ENCODE measurements at places on chromosomes 3 and 15. TPM values are rescaled to one million over a fixed set of nuclear protein-coding genes. Genes with fewer than 3 reads are reported as not detected.

LMAN1L gene
- total RNA-seq = not detected

DPPA2 gene
- total RNA-seq = not detected

KLHL6 gene
- 5.1 TPM for total RNA-seq

CLRN1 gene
- total RNA-seq = not detected

EPM2AIP1 gene
- 15.7 TPM for total RNA-seq

UROC1 gene
- not detected for total RNA-seq

SMAD6 gene
- 11.9 TPM for total RNA-seq

A4GNT gene
- total RNA-seq = not detected

GABRR3 gene
- total RNA-seq = not detected

GRCh38 chr15:64009798-64010261 lies 36.5 kb downstream of the DAPK2 start:
- DNase-seq = no peak

DNA sequence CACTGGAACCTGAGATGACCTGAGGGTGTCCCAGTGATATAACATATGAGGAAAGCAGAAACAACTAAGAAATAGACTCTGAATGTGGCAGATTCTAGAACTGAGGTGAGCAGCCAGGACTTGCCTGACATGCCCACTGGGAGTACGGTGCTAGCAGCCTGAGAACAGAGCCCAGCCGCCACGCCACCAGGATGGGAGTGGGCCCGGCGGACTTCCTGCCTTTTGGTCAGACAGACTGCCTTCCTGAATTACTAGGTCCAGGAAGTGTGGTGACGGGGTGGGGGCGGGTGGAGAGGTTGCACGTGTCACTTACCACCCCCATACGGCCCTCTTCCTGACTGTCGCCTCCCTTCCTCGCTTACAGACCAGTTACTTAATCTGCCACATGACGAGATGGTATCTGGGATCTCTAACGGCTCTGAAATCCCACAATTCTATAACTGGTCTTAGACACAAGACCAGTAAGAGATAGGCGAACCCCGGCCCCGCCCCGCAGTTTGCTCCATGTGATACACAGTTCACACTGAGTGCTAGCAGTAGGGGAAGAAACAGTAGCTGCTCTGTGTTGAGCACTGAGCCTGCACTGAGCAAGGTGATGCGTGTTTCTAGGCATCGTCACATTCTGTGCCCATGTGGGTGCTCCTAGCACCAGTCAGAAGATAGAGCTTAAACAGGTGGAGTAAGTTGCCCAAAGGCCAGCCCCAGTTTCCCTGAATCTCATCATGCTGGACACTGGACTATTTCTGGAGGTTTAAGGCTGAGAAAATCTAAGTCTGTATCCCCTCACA lies 95.7 kb downstream of the CPN2 start:
- DNase-seq = peak; percentile 98

DNA sequence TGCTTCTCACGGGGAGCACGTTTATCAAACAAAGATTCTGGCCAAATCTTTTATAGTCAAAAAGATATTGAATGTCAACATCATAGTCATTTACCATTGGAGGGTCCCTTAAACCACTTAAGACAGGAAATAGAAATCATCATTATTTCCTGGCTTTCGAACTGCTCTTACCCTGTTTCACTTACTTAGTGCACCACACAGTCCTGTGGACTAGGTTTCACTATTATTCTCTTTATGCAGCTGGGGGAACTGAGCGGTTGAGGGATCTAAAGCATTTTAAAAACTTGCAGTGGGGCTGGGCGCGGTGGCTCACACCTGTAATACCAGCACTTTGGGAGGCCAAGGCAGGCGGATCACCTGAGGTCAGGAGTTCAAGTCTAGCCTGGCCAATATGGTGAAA lies 13.7 kb upstream of the TPRG1 start:
- DNase-seq = no peak

DNA sequence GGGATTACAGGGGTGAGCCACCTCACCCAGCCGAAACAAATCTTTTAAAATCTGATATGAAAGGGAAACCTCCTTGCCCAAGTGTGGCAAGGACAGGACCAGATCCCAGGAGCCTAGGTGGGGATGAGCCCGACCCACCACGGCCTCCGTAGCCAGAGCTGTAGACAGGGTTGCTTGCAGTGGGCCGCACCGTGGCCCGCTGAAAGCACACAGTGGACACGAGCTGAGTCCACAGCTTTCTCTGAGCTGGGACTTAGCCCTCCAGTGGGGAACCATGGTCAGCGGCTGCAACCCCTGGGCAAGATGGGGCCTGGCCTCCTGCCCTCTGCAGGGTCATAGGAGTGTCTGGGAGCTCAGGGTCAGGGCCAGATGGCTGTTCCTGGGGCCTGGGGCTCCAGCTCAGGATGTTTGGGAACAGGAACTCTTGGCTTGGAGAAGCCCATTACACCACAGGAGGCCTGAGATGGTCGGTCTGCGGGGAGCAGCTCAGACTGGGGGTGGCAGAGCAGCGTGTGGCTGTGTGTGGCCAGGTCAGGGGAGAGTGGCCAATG lies 24.7 kb downstream of the GP9 start:
- no peak for DNase-seq

DNA sequence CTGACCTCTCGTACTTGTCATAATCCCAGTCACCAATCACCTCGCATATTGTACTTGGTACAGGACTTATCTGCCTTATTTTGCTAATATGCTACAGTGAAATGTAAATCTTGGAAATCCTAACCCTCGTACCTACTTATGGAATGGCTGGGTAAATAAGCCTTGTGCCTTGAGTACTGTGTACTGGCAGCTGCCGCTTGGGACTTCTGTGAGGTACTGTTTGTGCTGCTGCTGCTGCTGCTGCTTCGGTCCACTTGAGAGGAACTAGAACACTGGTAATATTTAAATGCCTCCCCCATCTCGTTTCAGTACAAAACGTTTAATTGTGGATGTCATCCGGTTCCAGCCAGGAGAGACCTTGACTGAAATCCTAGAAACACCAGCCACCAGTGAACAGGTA lies 42.5 kb upstream of the CRTC3 start:
- no peak for DNase-seq

GRCh38 chr3:37853691-37854413 lies 7.8 kb upstream of the CTDSPL start:
- no peak for DNase-seq

DNA sequence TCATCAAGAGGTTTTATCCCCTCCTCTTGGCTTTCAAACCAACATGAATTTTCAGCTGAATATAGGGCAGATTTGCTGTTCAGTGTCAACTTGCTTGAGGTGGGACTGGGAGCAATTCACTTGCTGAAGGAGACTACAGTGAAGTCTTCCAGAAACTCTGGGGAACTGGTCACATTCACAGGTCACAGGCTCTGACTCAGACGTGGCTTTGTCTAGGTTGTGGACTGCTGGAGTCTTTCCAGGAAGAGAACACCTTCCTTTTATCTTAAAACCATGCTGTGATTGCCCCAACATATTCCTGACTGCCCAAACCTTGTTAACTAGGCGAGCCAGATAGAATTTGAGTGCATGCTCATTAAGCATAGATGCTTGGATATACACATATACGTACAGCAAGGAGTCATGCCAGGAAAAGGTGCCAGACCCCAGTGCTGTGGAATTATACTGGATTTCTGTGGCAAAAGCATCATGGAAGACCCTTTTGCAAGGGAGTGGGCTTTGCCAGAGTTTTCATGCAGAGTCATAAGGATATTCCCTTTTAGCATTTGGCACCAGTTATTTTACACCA lies 399.1 kb upstream of the TBL1XR1 start:
- peak; percentile 33 for DNase-seq

DNA sequence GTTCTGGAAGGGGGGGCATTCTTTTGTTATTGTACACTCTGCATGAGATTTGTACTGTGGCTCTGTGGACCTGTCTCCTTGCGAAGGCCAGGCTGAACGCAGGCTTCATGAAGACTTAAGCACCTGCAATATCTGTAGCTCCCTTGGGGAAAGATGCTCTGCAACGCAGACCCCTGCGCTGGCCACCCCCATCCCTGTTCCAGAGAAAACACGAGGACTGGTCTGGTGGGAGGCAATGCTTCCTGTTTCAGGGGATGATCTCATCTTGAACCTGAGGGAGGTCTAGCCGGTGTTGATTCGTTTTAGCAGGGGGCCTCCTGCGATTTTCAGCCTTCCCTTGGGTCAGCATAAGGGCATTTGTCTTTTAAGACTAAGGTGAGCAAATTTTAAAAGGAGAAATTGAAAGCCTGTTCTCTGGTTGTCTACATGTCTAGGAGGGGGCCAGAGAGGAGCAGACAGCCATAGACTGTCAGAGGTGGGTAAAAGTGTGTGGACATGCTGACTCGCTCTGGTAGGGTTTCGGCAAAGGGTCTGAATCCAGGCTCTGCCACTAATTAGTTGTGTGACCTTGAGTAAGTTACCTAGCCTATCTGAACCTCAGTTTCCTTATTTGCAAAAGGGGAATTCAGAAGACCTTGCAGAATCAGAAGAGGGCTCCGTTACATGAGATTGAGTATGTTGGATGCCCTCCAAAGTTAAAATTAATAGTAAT lies 80.9 kb upstream of the RASGRF1 start:
- no peak for DNase-seq

DNA sequence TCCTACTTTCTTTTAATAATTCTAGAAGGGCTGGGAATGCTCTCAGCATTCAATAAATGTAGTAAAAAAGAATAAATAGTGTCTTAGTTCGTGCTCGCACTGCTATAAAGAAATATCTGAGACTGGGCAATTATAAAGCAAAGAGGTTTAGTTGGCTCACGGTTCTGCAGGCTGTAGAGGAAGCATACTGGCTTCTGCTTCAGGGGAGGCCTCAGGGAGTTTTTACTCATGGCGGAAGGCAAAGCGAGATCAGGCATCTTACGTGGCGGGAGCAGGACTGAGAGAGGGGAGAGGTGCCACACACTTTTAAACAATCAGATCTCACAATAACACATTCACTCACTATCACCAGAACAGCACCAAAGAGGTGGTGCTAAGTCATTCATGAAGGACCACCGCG lies 103.0 kb upstream of the UBE2E2 start:
- peak; percentile 29 for DNase-seq

GRCh38 chr3:143532091-143532490 lies 316.2 kb downstream of the SLC9A9 start:
- DNase-seq = no peak

DNA sequence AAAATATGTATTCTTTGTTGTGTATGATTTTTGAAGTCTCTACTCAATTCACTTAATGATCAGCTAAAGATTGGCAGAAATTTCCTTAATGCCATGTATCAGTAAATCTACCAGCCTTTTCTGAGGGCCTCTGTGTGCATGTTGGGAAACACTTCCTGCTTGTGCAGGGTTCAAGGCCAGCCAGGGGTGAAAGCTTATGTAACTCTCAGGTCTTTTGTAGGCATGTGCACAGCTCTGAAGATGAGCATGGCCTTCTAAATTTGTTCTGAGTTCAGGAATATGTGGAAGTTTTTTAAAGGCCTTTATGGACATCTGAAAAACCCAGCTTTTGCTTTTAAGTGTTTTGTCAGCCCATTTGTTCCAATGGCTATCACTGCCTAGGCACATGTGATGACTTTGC lies 82.7 kb downstream of the ROBO1 start:
- DNase-seq = no peak

- no peak for DNase-seq
Observed at GRCh38 chr3:172402090-172402489, 46.2 kb downstream of the GHSR start.

DNA sequence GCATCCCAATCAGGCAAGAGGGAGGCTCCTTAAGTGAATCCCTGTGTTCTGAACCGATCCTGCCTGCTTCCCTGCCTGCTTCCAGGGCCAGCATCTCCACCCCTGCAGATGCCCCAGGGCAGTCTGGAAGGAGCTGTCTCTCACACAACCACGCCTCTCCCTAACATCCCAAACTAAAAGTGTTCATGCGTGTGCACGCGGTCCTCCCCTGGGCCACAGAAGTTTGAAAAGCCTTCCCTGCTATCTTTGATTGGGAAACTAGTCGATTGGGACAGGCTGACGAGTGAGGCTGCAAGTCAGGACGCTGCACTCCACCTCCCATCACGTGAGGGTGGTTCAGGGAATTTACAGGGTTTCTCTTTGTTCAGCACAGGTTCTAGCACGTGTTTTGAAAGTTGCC lies 340.9 kb upstream of the ICE2 start:
- DNase-seq = no peak

- DNase-seq = peak; percentile 78
Observed at GRCh38 chr15:44598892-44599291, 61.9 kb downstream of the EIF3J start.

DNA sequence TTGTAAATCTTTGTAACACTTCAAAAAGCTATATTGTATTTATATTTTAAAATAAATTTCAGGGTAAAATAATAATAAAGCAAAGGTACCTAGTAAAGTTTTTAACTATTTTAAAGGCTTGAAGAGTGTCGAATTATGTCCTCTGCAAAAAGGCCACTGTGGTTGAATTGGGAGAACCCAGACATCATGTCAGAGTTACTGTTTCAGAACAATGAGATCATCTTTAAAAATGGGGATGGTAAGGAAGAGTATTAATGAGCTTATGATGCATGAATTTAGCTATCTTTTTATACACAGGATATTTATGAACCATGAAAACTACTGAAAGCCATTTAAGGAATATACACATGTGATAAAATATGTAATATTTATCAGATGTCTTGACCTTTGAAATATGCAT lies 26.3 kb downstream of the KCNMB3 start:
- no peak for DNase-seq

GRCh38 chr3:190076136-190076535 lies 44.6 kb downstream of the P3H2 start:
- peak; percentile 18 for DNase-seq

DNA sequence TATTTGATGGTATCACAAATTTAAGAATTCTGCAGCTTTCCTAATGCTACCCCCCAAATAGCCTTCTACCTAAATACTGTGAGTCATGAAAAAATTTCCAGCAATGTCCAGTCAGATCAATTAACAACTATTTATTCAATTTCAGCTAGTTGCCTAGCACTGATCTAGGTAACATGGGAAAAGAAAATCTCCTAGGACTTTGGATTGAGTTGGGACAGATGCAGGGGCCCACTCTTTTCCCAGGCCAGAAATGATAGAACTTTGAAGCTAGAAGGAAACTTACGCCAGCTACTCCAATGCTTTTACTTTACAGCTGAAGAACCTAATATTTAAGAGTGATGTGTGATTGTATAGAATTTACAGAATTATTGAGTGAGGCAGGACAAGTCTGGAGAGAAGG lies 196.3 kb downstream of the FMN1 start:
- DNase-seq = no peak

DNA sequence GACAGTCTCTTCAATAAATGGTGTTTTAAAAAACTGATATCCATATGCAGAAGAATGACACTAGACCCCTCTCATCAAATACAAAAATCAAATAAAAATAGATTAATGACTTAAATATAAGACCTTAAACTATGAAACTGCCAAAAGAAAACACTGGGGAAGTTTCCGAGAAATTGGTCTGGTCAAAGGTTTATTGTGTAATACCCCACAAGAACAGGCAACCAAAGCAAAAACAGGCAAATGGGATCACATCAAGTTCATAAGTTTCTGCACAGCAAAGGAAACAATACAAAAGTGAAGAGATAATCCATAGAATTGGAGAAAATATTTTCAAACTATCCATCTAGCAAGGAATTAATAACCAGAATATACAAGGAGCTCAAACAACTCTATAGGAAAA lies 126.2 kb downstream of the GOLIM4 start:
- no peak for DNase-seq
